ENCODE measurements at places on chromosomes 11 and 22. TPM values are rescaled to one million over a fixed set of nuclear protein-coding genes. Genes with fewer than 3 reads are reported as not detected.

DNA sequence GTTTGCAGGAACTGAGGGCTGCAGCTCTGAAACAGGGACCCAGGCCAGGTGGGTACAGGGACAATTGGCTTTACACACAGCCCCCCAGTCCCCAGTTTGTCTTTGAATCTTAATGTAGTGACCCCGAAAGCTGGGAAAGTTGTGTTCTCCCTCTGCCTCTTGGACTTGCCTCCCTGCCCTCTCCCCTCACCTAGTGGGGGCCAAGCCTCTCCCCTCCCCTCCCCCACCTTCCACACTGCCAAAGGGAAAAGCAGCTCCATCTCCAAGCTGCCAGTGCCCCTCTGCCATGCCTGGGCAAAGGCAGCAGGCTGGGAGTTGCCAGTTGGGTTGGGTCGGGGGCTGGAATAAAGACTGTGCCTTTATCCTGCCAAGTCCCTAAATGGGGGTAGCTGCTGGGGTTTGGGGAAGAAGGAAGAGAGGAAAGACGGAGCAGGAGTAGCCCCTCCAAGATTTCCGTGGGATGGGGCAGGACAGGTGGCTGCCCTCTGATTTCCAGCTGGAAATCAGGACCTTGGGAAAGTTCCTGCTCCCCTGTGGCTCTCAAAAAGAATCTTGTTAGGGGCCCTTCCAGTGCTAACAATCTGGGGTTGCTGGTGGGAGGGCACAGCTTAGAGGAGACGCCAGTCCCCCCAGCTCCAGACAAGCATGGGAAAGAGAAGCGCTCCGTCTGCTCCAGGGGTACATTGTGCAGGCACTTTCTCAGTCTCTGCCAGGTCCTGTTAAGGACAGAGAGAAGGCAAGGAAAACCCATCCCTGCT, 2.8 kb upstream of the CLCF1 start:
- DNase-seq = no peak

DNA sequence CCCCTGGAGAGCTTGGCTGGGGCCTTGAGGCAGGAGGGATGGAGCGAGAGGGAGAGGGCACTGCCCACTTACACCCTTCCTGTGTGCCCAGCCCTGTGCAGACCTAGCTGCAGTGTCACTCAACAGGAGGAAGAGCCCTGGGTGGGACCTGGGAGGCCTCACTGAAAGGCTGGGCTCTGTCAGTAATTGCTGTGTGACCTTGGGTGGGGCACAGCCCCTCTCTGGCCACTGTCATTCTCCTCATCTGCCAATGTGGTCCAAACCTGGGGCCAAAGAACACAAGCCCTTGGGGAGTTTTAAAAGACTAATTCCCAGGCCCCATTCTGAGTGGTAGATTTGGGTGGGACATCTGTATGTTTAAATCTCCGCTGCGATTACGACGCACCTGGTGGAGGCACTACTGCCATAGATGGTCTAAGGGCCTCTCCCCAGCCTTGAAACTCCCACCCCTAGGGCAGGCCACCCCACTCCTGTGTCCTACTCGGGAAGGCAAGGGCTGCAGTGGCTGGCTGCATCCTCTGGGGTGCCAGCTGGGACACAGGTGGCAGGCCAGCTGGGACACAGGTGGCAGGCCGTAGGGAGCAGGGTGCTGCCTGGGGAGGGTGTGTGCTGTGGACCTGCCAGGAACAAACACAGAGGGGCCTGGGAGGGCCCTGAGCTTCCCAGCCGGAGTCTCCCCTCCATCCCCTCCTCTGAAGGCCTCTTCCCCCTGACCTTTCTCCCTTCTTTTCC, 12.3 kb upstream of the SOX10 start:
- DNase-seq = peak; percentile 37

The TEX54 gene
- not detected for total RNA-seq

The ART5 gene
- not detected for total RNA-seq

GRCh38 chr11:114556135-114556534, 3.5 kb downstream of the NXPE1 start:
- no peak for DNase-seq

- DNase-seq = no peak
Measured at GRCh38 chr22:40203572-40203971, 25.8 kb downstream of the TNRC6B start.

DNA sequence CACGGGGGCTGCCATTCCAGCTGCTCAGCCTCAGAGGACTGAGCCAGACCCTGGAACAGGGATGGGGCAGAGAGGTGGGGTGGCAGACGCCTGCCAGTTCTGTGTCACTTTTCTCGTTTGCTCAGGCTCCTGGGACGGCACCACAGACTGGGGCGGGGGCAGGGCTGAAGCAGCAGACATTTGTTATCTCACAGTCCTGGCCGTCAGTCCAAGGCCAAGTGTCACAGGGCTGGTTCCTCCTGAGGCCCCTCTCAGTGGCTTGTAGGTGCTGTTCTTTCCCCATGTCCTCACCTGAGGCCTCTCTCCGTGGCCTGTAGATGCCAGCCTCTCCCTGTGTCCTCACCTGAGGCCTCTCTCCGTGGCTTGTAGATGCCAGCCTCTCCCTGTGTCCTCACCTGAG, 24.7 kb downstream of the TPCN2 start:
- no peak for DNase-seq
